ENCODE measurements at places on chromosomes 3 and 15.

- no peak for DNase-seq
These were observed 229.2 kb upstream of the KCNH8 start for GRCh38 chr3:18919158-18919557.

GRCh38 chr3:146139586-146140110 lies 21.3 kb downstream of the PLOD2 start:
- no peak for DNase-seq

DNA sequence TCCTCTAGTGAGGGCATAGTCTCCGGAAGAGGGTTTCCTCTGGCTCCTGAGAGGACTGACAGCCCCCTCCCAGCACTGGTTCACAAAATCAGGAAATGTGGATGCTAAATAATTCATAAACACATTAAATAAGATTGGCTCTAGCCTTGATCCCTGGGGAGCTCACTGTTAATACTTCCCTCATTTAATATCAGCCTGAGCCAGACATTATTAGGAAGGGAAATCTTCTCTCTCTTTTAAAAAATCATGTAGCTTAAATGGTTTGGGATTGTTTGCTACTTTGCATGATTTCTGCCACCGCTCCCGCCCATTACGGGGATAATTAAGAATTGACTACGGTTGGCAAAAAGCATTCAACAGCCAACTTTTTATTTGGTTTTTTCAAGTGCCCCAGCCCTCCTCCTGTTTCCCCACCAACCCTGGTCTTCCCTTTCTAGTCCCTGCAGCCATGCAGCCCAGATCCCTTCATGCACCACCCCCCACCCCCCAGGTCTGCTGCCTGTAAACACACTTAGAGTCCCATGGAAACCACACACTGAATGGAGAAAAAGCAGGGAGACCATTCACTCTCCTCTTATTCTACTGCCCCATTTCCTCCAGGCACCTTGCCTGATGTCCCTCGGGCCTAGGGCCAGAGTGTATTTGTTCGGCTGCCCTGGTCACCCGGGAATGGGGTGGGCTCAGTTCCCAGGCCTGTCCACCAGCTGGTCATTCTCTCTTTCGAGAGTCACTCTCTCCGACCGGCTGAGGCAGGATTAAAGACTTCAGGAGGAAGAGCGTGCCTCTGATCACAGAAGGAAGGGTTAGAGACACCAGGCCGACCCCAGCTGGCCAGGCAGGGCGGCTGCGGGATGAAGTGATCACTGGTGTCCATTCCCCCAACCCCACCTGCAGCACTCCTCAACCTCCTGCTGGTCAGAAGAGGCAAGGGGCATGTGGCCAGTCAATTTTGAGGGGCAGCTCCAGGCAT lies 45.1 kb downstream of the SEMA5B start:
- no peak for DNase-seq

DNA sequence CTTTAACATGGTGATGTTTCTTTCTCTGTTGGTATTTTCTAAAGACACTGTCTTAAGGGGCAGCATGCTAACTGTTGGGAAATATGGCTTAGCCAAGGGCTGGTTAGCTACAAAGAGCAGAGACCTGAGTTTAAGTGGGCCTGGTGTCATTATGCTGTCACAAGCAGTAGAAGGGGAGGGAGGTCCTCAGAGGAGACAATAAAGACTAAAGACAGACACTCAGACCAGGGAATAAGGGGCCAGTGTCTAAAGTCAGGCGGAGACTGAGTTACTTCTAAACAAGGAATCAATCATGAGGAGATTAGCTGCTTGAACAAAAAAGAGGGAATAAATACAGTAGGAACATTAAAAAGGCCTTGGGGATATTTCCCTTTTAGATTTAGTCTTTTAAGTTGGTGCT lies 142.7 kb upstream of the DPPA4 start:
- DNase-seq: no peak

GRCh38 chr3:117618462-117618861 lies 908.9 kb downstream of the TUSC7 start:
- no peak for DNase-seq

DNA sequence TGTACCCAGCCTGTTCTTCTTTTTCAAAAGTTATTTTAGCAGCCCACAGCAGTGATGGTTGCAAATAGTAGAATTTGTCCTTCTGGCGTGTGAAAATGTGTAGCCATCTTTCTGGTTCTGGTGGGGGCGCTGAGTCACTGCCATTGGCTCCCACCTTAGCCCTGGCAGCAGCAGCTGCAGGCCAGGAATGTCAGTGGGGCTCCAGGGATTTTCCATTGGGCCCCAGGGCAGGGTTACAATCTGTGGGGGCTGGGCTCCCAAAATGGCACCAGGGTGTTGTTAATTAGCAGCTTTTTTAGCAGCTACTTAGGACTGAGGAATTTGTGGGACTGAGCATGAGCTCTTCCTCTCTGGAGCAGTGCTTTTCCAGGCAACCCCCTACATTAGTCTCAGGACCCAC lies 38.9 kb downstream of the TOPAZ1 start:
- no peak for DNase-seq

DNA sequence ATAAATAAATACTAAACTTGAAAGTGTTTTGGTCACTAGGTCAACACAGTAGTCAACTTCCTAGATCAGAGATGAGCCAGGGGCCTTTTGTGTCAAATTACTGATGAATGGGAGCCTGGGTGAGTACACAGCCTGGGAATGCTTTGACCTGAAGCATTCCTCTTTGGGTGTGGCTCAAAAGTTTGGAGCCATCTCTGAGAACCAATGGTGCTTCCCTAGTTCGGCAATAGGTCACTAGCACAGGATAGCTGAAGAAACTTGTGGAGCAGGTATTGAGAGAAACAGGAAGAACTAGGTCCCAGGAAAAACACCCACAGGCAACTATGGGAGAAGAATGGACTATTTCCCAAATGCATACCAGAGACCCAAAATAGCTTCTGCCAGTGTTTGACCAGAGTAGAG lies 56.6 kb upstream of the PLXND1 start:
- no peak for DNase-seq

DNA sequence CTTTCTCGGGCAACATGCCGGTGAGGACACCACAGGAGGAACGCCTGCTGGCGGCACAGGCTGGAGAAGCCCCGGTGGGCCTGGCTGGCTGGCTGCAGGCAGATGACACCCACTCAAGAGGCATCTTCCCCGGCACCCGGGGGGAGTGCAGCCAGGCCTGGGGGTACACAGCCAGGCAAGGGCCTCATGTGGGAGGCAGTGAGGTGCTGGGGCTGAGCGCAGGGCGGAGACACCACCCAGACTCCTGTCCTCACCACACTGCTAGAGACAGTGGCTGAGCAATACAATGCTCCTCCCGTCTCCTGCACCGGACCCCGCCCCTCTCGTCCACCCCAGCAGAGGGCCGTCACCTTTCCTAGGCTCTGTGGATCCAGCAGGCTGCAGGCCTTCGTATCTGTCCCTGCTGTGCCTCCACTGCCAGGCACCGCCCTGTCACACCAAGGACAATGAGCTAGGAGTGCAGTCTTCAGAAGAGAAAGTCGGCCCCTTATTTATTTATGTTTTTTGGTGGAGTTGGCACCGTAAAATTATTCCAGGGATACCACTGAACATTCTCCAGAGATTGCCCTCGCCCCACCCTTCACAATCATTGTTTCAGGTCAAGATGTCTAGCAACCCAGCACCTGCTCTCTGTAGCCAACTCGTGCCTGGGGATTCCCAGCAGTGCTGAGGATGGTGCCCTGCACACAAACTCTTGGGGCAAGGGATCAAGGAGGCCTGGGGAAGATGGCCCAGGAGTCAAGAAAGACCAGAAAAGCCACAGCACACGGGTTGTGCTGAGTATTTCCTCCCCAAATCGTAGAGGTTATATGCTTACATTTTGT lies 129.1 kb downstream of the ATP10A start:
- no peak for DNase-seq

Data from NCI-H774 (cell line).